ENCODE measurements at places on chromosomes 16 and 17.

DNA sequence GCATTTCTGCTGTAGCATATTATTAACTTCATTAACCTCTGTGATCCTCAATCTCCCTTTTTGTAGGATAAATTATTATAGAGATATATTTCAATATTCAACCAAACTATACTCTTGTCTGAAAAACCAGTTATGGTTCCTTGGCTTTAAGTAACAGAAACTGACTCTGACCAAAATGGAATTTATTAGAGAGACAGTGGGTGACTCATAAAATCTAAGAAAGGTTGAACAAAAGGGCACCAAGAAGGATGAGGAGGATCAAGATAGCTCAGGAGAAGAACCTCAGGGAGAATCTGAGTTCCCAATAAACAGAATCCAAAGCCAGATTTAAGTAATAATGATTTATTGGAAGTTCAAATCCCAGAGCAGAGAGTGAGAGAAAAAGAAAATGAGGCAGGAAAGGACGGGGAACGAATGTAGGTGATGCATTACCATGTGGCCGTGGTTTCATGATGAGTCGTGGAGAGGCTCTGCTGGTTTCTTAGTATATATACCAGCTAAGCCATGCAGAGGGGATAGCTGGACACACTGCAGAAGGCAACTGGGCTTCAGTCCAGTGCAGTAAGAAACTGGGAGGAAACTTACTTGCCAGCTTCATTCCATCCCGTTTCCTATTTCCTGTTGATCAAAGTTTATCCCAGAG is 151.5 kb upstream of the GOT2 start:
- DNase-seq, result no peak

GRCh38 chr16:23991066-23991465 is 155.3 kb downstream of the PRKCB start:
- DNase-seq, result no peak

- no peak for DNase-seq
Measured at GRCh38 chr17:79715098-79715942, 15.4 kb upstream of the ENPP7 start.

DNA sequence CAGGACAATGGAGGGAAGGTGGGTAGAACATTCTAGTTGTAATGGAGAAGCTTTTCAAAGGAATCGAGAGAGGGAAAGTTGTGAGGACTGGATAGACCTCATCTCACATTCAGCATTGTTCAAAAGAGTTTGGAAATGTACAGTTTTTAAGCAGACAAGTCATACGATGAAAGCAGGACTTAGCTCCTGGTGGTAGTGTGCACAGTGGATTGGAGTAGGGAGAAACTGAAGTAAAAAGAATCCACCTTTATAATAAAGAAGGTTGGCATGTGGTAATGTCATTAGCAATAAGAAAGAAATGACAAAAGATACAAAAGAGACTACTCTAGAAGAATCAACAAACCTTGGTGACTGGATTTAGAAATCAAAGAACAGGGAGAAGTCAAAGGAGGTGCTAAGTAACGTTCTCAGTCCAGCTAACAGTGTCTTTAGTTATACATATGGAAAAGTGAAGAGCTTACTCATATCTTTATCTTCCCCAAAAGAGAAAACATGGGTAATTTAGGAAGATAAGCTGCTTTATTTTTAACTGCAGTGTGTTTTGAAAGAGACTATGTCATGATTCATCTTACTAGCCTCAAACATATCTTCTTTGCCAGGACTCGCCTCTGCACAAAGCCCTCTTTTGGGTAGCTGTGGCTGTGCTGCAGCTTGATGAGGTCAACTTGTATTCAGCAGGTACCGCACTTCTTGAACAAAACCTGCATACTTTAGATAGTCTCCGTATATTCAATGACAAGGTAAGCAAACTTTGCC is 18.7 kb upstream of the EVI2A start:
- peak; percentile 67 for DNase-seq

- no peak for DNase-seq
Measured at GRCh38 chr17:18382441-18383078, 5.0 kb downstream of the EVPLL start.

- DNase-seq, result no peak
Measured at GRCh38 chr16:86665319-86665675, 86.9 kb downstream of the FOXL1 start.

DNA sequence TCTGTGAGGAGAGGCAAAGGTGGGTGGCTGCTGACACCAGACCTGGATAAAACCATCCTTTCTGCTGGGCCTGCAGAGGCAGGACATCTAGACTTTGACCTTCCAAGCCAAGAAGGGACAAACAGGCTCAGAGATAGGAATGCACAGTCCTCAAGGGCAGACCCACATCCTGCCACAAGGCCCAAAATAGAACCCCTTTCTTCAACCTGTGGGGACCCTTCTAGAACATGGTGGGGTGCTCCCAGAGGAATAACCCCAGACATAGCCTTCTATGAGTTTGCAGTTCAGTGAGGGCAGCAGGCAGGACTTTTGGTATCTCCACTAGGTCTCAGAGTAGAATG is 3.8 kb upstream of the CBFB start:
- DNase-seq, result no peak

- peak; percentile 59 for DNase-seq
Measured at GRCh38 chr16:46638947-46639925, 18.1 kb upstream of the SHCBP1 start.

DNA sequence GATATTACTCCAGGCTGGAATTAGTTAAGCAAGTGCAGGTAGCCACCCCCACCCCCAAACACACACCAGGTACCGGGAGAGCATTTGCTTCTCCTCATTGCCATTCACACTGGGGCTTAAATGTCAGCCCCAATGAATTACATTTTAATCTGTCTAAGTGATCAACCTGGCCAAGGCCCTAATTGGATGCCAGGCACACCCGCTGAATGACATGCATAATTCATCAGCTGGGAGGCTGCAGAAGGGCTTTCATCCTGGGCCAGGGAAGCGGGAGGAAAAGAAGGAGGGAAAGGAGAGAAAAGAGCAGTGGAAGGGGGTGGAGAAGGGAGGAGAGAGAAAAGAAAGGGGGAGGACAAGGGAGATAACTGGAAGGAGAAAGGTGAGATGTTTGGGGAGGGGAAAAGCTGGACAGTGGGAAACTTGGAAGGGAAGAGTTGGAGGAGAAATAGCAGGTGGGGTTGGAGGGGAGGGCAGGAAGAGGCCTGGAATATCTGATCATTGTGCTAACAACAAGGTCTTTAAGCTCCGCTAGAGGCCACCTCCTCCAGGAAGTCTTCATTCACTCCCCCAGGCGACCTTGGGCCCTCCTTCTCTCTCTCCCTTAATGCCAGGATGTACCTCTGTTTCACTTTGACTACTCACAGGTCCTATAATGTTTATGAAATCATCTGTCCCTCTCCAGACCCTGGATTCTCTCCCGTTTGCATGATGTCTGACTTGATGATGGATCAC is 40.1 kb upstream of the CES5A start:
- no peak for DNase-seq

DNA sequence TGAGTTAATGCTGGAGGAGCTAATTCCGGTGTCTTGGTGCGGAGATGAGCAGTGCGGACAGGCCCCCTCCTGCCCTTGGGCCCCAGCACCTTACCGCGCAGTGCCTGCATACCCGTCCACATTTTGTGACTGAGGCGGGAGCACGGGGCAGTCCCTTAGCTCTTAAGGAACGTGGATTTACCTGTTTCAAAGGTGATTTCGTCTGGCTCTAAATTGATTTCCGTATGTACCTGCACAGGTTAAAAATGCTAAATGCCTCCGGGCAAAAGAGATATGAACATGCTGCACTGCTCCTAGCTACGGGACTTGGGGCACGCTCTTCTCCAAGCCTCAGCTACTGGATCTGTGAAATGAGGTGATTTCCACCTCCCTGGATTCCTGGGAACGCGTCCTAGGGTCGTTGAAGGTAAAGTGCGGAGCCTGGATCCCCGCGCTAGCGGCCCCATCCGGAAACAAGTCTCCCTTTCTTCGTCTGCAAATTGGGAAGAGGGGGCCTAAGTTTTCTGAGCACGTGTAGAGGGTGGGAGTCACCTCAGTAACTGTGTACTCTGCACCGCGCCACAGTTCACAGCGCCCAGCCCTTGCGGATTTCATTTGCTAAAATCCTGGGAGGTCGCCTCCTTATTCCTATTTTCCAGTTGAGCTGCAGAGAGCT is 669 bp upstream of the CRISPLD2 start:
- DNase-seq, result no peak

GRCh38 chr17:28133562-28133970 is 91.1 kb downstream of the NLK start:
- peak; percentile 29 for DNase-seq

- DNase-seq, result no peak
Measured at GRCh38 chr17:83091257-83092141, 12.1 kb downstream of the METRNL start.

DNA sequence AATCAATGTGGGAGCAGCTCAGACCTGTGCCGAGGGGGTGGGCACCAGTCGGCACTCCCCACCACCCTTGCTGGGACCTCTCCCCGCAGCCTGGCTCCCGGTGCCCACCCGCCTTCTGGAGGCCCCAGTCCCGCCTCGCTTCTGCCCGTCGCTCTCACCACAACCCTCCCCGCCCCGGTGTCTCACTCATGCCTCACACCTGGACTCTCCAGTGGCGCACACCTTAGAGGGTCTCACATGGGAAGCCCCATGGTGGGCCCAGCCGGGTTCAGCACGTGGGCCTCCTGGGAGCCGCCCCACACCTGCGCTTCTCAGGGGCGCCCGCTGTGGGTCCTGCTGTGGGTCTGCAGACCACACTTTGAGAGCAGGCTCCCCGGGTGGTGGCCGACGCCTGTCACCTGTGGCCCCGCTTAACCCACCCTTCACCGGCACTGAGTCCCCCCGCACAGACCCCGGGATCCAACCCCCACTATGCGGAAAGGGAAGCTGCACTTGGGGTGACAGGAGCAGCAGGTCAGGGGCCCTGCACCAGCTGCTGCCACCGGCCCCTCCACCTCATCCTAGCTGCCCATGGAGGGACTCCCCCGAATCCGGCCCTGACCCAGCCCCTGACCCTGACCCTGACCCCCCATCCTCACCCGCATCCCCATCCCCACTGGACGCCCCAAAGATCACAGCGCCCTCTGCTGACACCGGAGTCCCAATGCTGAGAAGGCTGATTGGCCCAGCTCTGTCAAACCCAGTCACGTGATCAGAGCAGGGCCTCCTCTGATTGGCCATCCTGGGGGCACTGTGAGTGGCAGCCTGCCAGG is 27.4 kb upstream of the SLC38A10 start:
- DNase-seq, result peak; percentile 76

DNA sequence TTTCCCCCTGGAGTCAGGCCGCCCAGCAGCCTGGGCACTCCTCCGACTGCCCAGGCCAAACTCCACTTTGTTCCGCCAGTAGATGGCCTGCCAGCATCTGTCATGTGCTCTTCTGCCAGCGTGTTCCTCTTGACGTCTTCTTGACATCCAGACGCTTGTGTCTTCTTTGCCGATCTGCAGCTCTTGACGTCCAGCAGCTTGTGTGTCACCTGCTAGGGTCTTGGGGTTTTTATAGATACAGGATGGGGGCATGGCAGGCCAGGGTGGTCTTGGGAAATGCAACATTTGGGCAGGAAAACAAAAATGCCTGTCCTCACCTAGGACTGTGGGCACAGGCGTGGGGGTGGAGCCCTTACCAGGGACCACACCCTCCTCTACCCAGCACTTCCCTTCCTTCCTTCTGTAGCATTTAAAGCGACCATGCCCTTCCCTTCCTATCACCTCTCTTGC is 88.7 kb downstream of the BMERB1 start:
- DNase-seq, result no peak

DNA sequence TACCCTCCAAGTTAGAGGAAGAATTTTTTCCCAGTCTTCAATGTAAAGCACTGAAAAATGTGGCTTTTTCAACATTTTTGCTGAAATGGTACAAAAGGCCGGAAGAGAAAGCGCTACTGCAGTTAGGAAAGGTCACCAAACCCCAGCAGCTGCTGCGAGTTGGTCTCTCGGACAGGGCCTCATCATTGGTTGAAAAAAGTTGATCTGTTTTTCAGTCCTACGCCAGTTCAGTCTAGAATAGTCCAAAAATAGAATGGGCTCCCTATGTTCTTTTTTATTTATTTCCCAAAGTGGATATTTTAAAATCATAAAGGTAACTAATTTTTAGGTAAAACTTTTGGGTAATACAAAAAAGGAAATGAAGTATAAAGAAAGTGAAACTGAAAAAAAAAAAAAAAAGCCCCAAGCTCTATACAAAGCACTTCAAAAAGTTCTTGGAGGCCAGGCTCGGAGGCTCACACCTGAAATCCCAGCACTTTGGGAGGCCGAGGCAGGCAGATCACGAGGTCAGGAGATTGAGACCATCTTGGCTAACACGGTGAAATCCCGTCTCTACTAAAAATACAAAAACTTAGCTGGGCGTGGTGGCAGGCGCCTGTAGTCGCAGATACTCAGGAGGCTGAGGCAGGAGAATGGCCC is 17.4 kb downstream of the ADAP2 start:
- DNase-seq, result no peak

- DNase-seq, result no peak
Measured at GRCh38 chr17:44952946-44953475, 5.4 kb upstream of the KIF18B start.

DNA sequence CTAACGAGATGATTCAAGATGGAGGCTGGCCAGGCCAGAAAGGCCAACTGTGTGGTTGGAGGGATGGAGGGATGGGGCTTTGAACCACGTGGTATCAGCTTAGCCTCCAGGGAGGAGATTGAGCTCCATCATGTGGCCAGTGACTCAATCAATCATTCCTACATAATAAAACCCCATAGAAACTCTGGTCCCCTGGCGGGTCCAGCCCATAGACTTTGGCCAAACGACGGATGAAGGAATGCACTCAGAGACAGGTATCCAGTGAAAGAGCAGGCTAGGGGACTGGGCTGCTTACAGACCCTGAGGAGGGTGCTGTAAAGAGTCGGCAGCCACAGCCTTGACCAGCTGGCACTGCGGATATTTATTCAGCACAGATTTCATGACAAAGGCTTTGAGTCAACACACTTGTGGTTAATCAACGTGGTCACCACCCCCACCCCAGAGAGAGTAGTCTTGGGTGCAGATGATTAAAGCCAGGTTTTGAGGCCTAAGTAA is 308.7 kb upstream of the TNRC6C start:
- no peak for DNase-seq

- DNase-seq, result no peak
Measured at GRCh38 chr16:87271256-87271655, 45.9 kb downstream of the C16orf95 start.

DNA sequence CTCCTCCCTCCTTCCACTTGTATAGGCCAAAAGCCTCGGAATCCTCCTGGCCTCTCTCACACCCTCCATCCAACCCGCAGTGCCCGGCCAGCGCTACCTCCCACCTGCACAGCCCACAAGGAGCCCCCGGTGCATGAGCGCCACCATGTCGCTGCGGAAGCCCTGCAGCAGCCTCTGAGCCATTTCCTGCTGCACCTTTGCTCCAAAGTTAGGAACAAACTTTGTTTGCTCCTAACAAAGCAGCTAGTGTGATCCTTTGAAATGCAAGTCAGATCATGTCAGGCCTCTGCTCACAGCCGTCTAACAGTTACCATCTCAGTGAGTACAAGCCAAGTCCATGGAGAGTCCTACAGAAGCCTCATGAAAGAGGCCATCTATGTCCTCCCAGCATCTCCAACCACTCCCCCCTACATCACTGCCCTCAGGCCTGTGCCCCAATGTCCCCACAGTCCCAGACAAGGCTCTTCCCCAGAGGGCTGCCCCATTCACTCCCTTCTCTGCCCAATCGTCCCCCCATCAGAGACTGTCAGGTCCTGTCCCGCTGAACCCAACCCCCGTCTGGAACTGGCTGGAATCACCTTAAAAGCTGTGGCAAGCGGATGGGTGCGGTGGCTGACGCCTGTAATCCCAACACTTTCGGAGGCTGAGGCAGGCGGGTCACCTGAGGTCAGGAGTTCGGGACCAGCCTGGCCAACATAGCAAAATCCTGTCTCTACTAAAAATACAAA is 7.5 kb downstream of the DCAKD start:
- no peak for DNase-seq

Measured in AG20443 (cell line).